ENCODE measurements at places on chromosomes 1 and 21.
A peak's percentile ranks its signal among the peaks of the same experiment; 100 is the strongest.

- peak; percentile 88 for DNase-seq
Observed at GRCh38 chr1:153775458-153776327, 486 bp downstream of the SLC27A3 start.

DNA sequence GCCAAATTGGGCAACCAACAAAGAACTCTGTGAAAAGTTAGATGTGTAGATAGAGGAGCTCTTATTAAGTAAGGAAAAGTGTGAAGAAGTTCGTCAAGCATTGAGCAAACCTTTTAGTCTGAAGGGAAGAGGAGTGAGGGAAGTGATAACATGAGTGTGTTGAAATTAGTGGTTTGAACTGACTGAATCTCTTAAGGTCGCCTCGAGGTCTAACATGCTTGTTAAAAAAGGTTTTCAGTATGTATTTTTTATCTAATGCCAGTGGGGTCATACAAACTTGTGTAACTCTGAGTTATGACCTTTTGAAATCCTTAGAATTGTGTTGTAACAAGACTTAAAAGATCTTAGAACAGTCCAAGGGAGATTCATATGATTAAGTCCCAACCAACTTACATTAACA, 34.1 kb downstream of the SOAT1 start:
- DNase-seq, result no peak

DNA sequence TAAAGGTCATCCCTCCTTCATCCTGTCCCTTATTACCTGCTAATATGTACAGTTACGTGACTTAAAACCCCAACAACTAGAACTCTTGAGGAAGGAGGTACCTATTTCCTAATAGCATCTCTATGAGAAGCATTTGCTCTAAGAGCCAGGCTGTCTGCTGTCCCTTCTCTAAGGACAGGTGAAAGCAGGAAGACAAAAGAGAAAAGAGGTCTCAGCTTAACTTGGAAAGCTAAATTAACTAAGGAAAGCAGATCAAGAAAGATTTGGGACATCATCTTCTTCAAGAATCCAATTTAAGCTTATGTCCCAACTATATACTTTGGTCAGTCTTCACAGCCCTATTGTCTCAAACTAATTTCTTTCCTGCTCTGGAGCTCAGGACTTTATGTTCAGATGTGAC, 2.9 kb downstream of the EGLN1 start:
- no peak for DNase-seq

DNA sequence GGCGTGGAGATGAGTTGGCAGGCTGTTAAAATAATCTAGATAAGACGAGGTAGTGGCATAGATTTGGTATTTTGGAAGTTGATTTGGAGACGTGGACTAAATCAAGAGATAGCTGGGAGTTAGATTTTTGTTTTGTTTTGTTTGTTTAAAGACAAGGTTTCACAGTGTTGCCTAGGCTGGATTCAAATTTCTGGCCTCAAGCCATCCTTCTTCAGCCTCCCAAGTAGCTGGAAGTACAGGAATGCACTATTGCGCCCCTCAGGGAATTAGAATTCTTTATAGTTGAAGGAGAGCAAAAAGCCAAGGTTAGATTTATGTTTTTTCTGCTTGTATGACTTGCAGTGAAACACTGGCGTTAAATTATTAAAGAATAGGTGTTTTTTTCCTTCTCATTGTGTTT, 22.3 kb upstream of the SNRPE start:
- no peak for DNase-seq

- DNase-seq, result no peak
Observed at GRCh38 chr1:25550683-25551310, 7.4 kb downstream of the LDLRAP1 start.

DNA sequence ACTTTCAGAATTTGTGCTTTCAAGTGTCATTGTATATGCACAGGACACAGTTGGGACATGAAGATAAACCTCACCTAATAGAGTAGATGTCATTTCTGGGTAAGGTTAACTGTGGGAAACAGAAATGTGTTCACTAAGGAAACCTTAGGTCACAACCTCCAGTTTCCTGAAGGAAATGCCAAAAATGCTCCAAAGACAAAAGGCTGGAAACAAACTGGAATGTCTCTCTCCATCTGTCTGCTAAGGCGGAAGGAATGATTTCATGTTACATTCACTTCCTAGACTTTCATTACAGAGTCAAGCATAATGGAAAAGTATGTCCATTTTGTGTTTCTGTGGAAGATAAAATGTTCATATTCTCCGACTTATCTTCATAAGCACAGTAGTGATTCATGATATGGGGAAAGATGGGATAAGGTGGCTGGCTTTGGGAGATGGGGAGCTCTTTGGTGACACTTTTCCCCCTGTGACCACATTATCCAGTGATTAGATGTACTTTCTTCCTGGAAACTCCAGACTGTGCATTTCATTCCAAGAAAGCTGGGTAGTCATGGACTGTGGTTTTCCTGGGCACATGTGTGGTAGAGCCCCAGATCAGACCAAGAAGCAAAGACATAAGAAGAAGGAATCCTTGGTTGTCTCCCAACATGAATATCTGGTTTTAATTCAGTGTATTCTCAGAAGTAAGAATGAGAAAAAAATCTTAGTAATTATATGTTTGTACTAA, 5.7 kb downstream of the S1PR1 start:
- DNase-seq, result no peak

Measured in ascending aorta (tissue), 2 donors.